Left kidney (tissue), 8 donors: ENCODE measurements at places on chromosomes 4 and X. TPM values are rescaled to one million over a fixed set of nuclear protein-coding genes. Genes with fewer than 3 reads are reported as not detected.
A peak's percentile ranks its signal among the peaks of the same experiment; 100 is the strongest.

GRCh38 chrX:13552892-13553291 is 16.5 kb upstream of the EGFL6 start:
- DNase-seq: no peak

DNA sequence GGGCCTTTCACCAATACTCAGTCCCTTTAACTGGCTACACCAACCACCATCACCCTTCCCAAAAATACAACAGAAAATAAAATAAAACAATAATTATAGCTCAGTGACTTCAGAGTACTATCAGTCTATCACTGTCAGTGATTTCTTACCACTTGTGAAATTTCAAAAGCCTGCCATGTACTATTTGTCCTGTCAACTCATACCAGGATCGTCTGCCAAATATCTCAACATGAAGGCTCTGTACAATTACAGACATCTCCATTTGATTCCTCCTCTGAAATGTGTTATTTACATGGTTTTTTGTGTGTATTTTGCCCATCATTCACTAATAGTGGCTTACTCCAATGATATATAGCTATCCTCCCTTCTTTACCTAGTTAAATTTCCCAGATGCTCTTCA is 772.0 kb downstream of the IL1RAPL1 start:
- DNase-seq: no peak

DNA sequence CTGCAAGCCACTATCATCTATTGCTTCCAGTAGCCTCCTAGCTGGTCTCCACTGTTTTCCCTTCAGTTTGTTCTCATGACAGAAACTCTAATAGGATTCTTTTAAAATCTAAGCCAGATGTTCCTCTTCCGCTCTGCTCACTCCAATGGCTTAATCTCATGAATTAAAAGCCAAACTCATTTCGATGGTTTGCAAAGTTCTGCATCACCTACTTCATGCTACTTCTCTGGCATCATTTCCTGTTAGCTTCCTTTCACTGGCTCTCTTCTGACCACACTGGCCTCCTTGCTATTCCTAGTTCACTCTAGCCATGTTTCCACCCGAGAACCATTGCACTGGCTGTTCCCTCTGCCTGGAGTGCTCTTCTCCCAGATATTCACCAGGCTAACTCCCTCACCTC is 102.0 kb upstream of the LSM6 start:
- no peak for DNase-seq

GRCh38 chr4:25863831-25864418 is 1.1 kb upstream of the SEL1L3 start:
- DNase-seq: no peak

GRCh38 chr4:128427832-128428366 is 140.3 kb upstream of the PGRMC2 start:
- no peak for DNase-seq

DNA sequence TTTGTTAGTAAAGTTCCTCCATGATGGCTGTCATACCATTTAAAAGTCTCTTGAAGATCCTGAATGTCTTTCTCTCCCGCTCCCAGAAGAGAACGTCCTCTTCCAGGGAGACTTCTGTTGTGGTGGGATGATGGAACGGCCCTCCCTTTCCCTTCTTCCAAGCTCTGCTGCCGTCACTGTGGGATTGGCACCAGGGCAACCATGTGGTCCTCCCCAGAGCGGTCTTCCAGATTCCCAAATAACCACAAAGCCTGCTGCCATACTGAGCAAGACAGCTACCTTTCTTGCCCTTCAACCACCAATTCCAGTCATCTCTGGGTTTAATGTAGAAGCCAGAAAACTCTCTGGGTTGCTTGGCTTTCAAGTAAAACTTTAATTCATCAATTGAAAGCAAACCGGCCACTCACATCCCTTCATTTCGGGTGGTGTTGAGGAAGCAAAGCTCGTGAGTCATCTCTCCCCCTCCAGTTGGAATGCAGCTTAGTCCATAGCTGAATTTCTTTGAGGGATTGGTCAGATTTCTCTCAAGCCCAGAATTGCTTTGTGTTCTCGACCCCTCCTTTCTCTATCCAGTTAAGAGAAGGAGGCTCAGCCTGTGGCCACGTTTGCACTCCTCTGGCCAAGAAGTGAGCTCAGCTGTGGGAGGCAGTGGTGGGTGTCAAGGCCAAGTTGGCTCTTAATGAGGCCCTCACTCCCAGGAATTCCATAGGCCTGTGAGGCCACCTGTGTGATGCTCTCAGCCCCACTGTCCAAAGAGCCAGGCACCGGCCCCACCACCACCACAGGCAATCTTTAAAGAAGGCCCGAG is 36.9 kb downstream of the FHDC1 start:
- no peak for DNase-seq

DNA sequence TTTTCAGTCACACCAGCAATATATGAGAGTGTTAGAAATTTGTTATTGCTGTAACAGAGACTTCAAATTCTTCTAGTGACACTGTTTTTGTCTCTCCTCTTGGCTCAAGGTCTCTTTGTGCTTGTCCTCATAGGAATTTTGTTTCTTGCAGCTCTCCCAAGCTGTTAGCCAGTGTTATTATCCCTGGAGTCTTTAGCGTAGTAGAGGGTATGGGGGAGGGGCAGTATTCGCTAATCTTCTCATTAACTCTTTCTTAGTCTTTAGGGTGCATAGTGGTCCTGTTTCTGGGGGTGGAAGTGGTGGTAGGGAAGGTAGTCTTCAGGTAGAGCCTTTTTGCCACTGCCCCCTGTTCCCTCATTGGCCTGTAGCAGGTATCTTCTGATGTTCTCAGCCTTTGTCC is 79.4 kb downstream of the JADE3 start:
- DNase-seq: no peak

DNA sequence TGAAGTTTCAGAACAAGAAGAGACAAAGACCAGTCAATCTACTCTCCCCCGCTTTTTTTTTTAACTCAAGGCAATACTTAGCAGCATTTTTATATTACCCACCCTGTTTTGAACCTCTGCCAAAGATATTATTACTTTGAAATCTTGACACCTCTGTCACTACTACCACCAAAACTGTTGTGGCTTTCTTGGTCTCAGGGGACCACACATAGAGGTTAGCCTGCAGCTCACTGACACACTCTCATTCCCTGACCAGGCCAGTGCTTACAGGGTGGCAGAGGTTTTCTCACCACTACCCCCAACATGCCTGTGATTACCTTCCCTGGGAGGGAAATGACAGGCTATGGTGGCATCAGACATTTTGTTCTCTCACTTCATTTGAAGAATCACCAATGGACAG is 137.4 kb upstream of the STIM2 start:
- no peak for DNase-seq

GRCh38 chr4:10028910-10029309 is 7.6 kb upstream of the SLC2A9 start:
- no peak for DNase-seq

- DNase-seq: no peak
These were observed 993.0 kb upstream of the LCORL start for GRCh38 chr4:19014594-19014993.

DNA sequence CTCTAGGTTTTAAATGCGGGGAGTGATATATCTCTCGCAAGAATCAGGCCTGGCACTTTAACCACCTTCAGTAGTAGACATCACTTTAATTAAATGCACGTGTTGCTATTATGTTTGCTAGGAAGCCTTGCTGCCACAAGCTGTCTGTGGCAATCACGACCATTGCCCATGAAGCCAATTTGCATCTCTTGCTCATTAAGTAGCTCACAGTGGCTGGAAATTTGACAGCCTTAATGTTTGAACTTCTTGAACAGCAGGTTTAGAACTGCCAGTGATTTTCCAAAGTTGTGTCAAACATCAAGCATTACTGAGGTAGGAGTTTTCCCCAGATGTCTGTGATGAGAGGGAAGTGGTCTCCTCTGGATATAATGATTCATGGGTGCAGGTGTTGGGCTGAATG is 642.3 kb upstream of the CPEB2 start:
- no peak for DNase-seq

GRCh38 chr4:10183462-10183861 is 66.9 kb upstream of the WDR1 start:
- no peak for DNase-seq

DNA sequence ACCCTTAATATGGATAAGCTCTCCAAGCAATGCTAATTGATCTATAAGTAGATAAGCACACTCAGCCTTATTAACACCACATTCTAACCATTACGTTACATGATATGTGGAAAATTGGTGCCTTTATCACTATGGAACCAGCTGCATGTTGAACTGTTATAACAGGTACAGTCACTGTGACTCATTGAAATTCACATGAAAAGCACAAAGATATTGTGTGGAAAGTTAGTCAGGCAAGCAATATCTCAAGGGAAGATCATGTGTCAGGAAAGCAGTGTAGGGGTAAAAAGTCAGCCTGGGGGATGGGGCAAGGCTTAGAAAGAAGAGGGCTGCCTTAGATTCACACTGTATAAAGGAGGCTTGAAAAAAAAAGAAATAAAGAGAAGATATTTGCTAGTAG is 313.7 kb upstream of the SMIM31 start:
- no peak for DNase-seq

GRCh38 chrX:100915562-100915961 is 13.2 kb downstream of the XKRX start:
- no peak for DNase-seq

DNA sequence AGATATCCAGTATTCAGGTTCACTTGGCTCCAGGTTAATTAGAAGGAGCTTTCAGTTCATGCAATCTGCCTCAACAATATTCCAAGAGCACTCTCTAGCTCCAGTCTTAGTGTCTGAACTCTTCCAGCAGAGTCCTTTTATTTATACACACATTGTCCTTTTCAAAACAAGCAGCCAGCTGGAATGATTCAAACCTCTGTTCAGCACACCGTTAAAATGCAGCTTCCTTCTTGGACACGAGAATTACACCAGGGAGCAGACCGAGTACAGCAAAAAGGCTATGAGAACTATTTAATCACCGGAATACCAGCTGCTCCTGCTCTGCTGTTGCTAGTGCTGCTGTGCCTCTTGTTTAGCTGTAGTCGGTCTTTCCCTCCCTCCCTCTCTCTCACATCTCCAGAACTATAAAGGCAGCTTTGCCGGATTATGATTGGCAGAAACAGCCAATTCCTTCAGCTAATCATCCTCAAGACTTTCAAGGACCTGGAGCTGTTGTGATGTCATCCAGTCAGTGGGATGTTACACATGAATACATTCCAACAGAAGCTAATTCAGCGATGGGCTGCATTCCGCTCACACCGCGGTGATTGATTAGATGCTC is at the start of gene NDST4:
TSS of gene NDST4 (minus strand) at position 115 of the 601 bp plus-strand sequence. CDS start 36,584 bp downstream, outside the sequence.
- peak; percentile 61 for DNase-seq

GRCh38 chr4:183185018-183185417 is 86.0 kb downstream of the WWC2 start:
- no peak for DNase-seq

- no peak for DNase-seq
These were observed 204.5 kb upstream of the PSAPL1 start for GRCh38 chr4:7638984-7639789.

Gene ITIH6
- 0.18 TPM for polyA plus RNA-seq

Gene MAP3K15
- polyA plus RNA-seq: 4.6 TPM

Gene MAGEA1
- not detected for polyA plus RNA-seq

Gene RS1
- 0.25 TPM for polyA plus RNA-seq

Gene SLC35A2
- polyA plus RNA-seq: 27.2 TPM

Gene WNK3
- 6.9 TPM for polyA plus RNA-seq

Gene KLKB1
- 2.8 TPM for polyA plus RNA-seq

Gene AMOT
- 80.5 TPM for polyA plus RNA-seq

Gene LARP7
- 124 TPM for polyA plus RNA-seq

Gene SMIM31
- polyA plus RNA-seq: 0.86 TPM

Gene SMARCA5
- polyA plus RNA-seq: 147 TPM

Gene GAGE12J
- not detected for polyA plus RNA-seq

Gene G6PD
- 41.7 TPM for polyA plus RNA-seq

Gene LPAR4
- 18.4 TPM for polyA plus RNA-seq
